GM12878 (cell line): ENCODE measurements at places on chromosomes 6 and 20.

- DNase-seq: peak; percentile 28
Measured at GRCh38 chr6:138004430-138005287, 102.6 kb downstream of the PERP start.

DNA sequence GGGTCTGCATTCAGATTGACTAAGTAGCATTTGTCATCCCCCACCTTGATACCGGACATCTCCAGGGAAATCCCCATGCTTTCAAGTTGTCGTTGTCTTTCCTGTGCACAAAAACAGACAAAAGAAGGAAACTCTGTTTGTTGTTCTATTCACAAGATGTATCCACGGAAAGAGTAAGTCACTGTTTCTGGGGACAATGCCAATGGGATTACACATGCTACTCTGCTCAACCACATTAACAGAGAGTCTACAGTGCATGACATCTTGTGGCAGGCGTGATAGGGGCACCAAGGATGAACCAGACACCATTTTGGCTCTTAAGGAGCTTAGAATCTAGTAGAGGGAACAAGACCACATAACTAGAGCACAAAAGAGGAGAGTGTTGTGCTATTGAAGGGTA is 124.4 kb upstream of the NUP153 start:
- no peak for DNase-seq

DNA sequence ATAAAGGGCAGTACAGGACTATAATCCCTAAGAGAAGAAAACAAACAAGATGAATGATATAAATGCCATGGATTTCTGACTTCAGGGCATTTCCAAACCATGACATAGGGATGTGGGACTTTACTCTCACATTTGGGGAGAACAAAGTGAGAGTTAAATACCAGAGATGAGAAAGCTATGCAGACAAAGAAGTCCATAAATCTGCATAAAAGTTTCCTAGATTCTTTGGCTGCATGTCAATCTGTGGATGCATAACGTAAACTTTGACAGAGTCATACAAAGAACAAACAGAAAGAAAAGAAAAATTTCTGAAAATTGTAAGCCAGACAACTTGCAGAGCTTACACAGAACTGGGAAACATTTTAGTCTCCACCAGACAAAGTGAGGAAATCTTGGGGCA is 11.7 kb downstream of the EPM2A start:
- DNase-seq: no peak

DNA sequence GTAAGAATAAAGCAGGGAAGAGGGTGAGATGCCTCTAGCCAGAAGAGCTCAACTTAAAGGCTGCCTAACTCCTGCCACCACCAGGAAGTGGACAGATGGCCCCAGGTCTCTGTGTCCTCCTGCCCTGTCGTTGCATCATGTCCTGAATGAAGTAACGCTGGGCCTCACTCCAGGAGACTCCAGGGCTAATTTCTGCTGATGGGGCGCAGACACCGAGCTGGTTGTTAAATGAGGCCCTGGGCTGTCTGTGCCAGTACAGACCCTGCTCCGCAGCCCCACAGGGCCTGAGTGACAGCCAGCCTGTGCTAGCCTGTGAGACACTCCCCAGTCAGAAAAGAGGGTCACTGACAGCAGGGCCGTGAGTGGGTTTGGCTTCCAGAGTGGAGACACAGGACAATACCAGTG is 6.5 kb downstream of the IP6K3 start:
- no peak for DNase-seq

DNA sequence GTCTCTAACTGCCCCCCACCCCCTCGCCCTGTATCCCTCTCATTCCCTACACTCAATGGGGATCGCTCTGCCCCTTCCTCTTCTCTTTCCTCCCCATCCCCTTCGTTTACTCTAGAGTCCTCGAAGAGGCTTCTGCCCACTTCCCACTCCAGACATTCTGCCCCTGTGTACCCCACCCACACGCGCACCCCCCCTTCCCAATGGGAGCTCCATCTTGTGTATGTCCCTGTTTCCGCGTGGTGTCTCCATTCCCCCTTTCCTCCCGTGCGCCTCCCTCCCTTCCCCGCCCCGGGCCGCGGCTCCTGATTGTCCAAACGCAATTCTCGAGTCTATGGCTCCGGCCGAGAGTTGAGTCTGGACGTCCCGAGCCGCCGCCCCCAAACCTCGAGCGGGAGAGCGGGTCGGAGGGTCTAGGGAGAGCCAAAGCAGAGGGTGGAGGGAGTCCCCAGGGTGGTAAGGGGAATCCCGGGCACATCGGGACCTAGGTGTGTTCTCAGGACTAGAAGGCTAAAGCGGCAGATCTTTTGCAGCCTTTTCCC is 679 bp upstream of the RING1 start:
- no peak for DNase-seq

DNA sequence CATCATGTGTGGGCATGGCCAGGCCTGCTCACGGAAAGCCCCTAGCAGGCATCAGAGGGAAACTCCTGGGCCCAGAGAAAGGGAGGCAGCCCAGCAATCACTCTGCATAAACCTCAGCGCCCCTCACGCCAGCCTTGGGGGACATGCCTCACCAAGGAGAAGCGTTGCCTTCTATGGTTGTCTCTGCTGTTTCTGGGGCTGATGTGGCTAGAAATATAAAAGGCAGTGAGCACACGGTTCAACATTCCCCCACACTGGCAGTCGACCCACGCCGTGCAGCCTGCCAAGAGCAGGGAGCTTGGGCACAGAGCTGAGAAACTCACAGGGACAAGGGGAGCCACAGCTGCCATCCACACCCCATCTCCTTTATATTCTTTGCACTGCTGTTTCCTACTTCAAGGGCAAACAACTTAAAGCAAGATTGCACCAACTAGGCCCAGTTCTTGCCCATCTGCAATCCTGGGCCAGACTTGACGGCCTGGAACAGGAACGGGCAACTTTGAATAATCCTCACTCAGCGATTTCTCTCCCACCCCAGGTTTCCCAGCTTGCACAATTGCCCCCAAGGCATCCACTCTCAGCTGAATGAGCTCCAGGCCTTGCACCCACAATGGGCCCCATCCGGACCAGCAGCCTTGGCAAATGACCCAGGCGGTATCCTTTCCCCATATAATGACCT is 35.5 kb upstream of the FOXC1 start:
- no peak for DNase-seq

DNA sequence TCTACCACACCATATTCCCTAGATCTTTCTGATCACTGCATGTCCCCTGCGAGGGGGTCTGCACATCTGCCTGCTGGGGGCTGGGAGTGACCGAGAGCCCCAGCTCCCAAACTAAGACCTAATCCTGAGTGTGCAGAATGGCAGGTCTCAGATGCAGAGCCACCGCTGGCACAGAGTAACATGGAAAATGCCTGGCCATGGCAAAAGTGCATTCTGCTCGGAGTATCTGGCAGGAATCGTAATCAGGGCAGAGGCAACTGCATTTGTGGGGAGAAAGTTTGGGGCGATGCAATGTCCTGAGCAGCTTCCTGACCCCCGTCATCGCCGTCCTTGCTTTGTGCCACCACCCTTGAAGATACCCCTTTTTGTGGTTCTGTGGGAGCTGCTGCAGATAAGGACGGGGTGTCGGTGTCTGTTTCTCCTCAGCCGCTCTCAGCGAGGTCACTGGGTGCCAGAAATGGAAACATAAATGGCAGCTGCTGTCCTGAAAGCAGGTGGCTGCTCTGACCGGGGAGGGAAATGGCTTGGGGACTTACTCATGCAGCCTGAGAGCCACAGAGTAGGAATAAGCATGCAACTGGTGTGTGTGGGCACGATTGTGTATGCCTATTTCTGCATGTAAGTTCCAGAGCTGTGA is 157.9 kb downstream of the LY86 start:
- no peak for DNase-seq

DNA sequence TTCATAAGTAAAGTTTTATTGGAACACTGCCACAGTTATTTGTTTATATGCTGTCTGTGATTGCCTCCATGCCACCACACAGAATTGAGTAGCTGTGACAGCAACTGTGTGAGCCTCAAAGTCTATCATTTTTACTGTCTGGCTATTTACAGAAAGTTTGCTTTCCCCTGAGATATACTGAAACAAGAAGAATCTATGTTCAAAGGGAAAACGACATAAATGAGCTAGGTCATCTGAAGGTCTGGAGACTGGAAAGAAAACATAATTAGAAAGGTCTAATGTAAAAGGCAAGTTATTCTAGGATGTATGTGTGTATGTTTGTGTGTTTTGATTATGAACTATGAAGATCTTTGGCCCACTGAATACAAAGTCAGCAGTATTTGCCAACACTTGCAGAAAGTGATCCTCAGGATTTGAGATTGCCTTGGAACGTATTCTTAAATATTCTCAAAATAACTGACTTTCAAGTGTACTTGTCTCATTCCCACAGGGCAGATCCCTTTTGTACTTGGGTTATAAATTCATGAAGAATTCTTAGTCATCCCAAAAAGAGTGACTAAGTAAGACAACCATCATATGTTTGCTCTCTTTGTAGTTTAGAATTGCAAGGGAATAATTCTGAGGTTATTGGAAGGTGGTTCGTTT is 677.7 kb downstream of the DOK5 start:
- no peak for DNase-seq

GRCh38 chr6:130182466-130182865 is 40.3 kb downstream of the SAMD3 start:
- no peak for DNase-seq

DNA sequence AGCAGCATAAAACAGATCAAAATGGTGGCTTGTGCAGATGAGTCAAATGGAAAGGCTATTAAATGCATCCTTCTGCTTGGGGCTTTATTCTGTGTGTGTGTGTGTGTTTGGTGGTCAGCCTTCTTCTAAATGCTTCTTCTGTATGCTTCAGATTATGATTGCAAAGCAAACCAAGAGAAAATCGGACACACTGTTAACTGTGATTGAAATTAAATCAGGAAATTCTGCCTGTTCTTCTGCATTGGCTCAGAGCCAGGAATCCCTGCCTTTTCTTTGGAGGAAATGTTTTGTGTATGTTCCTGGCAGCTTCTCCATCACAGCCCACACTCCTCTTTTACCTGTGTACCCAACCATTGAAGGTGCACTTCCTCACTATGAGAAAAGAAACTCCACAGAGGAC is 22.3 kb upstream of the PDE10A start:
- DNase-seq: no peak

- DNase-seq: peak; percentile 11
Measured at GRCh38 chr20:32411955-32412706, 54.0 kb downstream of the ASXL1 start.

DNA sequence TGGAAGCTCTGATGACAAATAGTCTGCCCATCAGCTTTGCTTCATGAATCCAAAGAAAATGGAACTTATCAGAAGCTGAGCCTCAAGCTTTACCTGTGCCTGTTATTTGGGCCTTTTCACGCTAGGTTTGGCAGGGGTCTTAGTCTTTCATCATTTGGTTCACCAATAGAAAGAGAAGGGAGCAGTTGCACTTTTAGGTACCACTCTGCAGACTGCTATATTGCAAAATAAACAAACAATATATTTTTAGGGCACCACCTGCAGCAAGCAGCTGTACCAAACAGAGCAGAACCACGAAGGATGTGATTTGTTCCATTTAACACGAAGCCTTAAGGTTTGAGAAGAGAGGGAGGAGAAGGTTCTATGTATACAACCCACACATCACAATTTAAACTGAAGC is 291.4 kb upstream of the RNF217 start:
- DNase-seq: no peak

GRCh38 chr6:80181352-80182081 is 75.0 kb downstream of the BCKDHB start:
- no peak for DNase-seq

DNA sequence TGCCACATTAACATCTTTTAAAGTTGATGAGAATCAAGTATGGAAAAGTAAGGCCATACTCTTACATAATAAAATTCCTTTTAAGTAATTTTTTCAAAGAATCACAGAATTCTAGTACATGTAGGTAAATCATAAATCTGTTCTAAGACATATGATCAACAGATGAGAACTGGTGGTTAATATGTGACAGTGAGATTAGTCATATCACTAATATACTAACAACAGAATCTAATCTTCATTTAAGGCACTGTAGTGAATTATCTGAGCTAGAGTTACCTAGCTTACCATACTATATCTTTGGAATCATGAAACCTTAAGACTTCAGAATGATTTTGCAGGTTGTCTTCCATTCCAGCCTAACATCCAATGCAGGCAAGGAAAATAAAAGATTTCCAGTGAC is 11.6 kb downstream of the PLN start:
- DNase-seq: no peak

DNA sequence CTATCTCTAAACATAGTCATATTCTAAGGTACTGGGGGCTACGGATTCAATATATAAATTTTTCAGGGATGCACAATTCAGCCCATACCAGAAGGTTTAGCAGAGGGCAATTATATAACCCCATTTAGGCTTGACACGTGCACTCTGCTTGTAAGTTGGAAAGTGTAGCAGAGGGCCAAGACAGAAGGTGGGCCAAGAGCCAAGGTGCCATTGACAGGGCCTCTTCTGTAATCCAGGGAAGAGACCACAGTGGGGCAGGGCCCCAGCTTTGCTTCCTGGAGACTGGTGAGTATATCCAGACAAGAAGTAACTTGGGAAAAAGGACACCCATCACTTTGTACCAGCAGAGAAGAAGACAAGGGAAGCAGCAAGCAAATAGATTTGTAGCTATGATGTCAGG is 672.4 kb upstream of the MARCKS start:
- DNase-seq: no peak

DNA sequence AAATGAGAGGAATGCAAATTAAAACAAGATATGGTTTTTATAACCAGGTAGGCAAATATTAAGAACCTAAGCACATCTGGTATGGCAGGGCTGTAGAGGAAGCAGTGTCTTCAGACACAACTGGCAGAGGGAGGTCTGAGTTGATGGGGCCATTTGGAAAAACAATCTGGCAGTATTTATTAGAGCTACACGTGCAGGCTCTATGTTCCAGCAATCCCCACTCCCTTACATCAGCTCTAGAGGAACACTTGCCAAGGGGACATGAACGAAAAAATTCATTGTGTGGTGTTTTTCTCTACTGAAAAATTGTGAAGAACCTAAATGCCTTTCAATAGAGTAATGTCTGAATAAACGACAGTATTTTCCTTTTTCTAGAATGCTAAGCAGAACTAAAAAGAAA is 111.6 kb upstream of the EDN1 start:
- DNase-seq: no peak

DNA sequence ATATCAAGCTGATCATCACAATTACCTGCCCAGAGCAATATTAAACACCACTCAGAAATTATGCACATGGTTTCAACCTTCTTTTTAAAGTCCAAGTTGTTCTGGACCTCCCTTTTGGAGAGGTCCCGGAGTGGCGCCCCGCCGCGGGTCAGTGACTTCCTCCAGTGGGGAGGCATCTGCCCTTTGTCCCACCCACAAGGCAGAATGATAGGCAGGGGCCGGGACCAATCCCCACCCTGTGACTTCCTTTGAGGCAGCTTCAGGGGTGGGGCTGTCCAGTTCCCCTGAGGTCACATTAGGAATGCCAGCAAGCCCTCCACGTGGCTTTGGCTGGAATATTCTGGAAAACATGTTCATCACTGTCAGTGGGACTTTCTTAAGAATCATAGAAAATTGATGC is 207.0 kb downstream of the ANKRD60 start:
- no peak for DNase-seq
